ENCODE measurements at places on chromosomes 4 and X. TPM values are rescaled to one million over a fixed set of nuclear protein-coding genes. Genes with fewer than 3 reads are reported as not detected.

GRCh38 chrX:19389227-19389845 is 45.6 kb downstream of the PDHA1 start:
- no peaks in the 10 kb centered on the region for H3K36me3 ChIP-seq
- DNase-seq: no peak
- H3K4me1 ChIP-seq: no peaks in the 10 kb centered on the region
- H3K4me3 ChIP-seq: no peak overlapping the region
- no peaks in the 10 kb centered on the region for H3K27me3 ChIP-seq
- H3K27ac ChIP-seq: no peak overlapping the region

DNA sequence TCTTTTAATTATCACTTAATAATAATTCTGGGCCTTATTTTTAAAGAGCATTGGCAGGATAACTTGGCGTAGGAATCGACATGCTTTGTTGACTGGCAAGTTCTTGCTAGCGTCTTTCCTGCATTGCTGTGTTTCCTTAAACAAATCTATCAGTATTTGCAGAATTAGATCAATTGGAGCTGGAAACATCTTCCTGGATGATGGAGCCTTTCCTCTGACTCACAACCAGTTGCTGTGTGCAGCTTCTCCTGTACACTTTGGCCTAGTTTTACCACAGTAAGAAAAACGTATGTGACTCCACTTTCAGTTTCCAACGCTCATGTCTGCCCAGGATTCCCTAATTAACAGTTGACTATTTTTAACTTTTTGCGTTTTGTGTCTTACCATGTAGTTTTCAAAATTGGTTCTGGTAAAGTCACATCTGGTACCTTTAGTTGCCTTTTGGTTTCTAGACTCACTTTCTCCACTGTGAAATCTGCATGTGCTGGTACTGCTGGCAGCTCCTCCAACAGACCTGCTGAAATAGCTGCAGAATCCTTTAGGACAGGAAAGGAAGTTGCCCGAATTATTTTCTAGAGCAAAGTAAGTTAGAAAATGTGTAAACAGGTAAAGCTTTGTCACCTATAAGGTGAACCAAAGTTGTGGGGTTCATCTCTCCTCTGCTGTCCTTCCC is 553.2 kb upstream of the FAT1 start:
- H3K4me3 ChIP-seq: no peak overlapping the region
- H3K27ac ChIP-seq: no peak overlapping the region
- H3K4me1 ChIP-seq: no peaks in the 10 kb centered on the region
- H3K27me3 ChIP-seq: no peaks in the 10 kb centered on the region
- DNase-seq: no peak
- H3K36me3 ChIP-seq: no peaks in the 10 kb centered on the region

GRCh38 chr4:54118850-54119589 is 19.1 kb downstream of the GSX2 start:
- no peak overlapping the region for H3K4me3 ChIP-seq
- no peaks in the 10 kb centered on the region for H3K4me1 ChIP-seq
- H3K27ac ChIP-seq: no peak overlapping the region
- H3K36me3 ChIP-seq: no peaks in the 10 kb centered on the region

GRCh38 chr4:166318810-166319525 is 445.9 kb downstream of the TLL1 start:
- H3K27me3 ChIP-seq: no peaks in the 10 kb centered on the region
- no peak for DNase-seq
- H3K27ac ChIP-seq: no peak overlapping the region
- H3K4me1 ChIP-seq: no peaks in the 10 kb centered on the region
- no peak overlapping the region for H3K4me3 ChIP-seq

ARHGAP36 gene
- not detected for total RNA-seq

ERVMER34-1 gene
- 0.67 TPM for total RNA-seq

- H3K4me1 ChIP-seq: no peaks in the 10 kb centered on the region
- H3K27me3 ChIP-seq: no peaks in the 10 kb centered on the region
- H3K4me3 ChIP-seq: no peak overlapping the region
- H3K27ac ChIP-seq: no peak overlapping the region
These were observed 7.6 kb downstream of the TIGD4 start for GRCh38 chr4:152771741-152772533.

GRCh38 chrX:136674270-136674985 is 26.5 kb downstream of the CD40LG start:
- DNase-seq: no peak
- H3K4me3 ChIP-seq: no peak overlapping the region
- H3K27ac ChIP-seq: no peak overlapping the region
- H3K4me1 ChIP-seq: no peaks in the 10 kb centered on the region

POU3F4 gene
- total RNA-seq: not detected

DNA sequence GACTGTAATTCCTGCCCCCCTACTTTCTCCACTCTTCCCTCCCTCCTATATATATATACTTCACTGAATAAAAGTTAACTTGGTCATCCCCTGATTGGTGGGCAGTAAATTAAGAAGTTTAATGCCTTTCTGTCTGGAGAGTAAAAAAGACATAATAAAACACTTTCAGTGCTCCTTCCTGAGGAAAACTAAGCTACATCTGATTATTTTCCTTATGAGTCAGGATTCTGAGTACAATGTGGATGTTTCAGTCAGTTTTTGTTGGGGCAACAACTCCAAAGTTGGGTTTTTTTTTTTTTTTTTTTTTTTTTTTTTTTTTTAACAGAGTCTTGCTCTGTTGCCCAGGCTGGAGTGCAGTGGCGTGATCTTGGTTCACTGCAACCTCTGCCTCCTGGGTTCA is 22.0 kb upstream of the SUPT20HL2 start:
- no peaks in the 10 kb centered on the region for H3K27me3 ChIP-seq
- no peaks in the 10 kb centered on the region for H3K36me3 ChIP-seq
- H3K27ac ChIP-seq: no peak overlapping the region
- DNase-seq: no peak

GRCh38 chr4:46316215-46316614 is 73.7 kb downstream of the GABRA2 start:
- DNase-seq: no peak
- no peaks in the 10 kb centered on the region for H3K36me3 ChIP-seq
- H3K4me1 ChIP-seq: no peaks in the 10 kb centered on the region
- no peaks in the 10 kb centered on the region for H3K27me3 ChIP-seq
- H3K4me3 ChIP-seq: no peak overlapping the region
- no peak overlapping the region for H3K27ac ChIP-seq

GRCh38 chrX:113868177-113868576 is 715.7 kb upstream of the HTR2C start:
- no peak overlapping the region for H3K4me3 ChIP-seq
- no peaks in the 10 kb centered on the region for H3K36me3 ChIP-seq
- H3K27ac ChIP-seq: no peak overlapping the region

AMOT gene
- 11.8 TPM for total RNA-seq

DNA sequence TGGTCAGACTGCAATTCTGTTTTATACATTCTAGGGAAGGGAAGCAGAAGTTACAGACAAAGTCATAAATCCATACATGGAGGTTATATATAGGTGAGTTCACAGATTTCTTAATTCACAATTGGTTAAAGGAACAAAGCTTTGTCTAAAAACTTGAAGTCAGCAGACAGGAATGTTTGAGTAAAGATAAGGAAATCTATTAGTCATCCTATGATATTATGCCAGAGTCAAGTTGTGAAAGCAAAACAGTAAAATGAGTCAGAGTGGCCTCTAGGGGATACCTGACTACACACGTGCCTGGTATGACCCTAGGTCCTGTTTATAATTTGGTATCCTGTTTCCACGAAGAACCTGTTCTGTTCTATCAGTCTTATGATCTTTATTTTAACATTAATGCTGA is 31.5 kb downstream of the ACTRT1 start:
- H3K27me3 ChIP-seq: no peaks in the 10 kb centered on the region
- no peaks in the 10 kb centered on the region for H3K36me3 ChIP-seq
- H3K4me1 ChIP-seq: no peaks in the 10 kb centered on the region
- no peak overlapping the region for H3K27ac ChIP-seq
- no peak overlapping the region for H3K4me3 ChIP-seq
- DNase-seq: no peak

GRCh38 chr4:5971078-5971450 is 47.2 kb downstream of the C4orf50 start:
- no peak overlapping the region for H3K4me3 ChIP-seq
- no peaks in the 10 kb centered on the region for H3K4me1 ChIP-seq
- no peak overlapping the region for H3K27ac ChIP-seq
- no peaks in the 10 kb centered on the region for H3K27me3 ChIP-seq
- no peak for DNase-seq
- H3K36me3 ChIP-seq: no peaks in the 10 kb centered on the region

MAGEC3 gene
- 0.71 TPM for total RNA-seq

DNA sequence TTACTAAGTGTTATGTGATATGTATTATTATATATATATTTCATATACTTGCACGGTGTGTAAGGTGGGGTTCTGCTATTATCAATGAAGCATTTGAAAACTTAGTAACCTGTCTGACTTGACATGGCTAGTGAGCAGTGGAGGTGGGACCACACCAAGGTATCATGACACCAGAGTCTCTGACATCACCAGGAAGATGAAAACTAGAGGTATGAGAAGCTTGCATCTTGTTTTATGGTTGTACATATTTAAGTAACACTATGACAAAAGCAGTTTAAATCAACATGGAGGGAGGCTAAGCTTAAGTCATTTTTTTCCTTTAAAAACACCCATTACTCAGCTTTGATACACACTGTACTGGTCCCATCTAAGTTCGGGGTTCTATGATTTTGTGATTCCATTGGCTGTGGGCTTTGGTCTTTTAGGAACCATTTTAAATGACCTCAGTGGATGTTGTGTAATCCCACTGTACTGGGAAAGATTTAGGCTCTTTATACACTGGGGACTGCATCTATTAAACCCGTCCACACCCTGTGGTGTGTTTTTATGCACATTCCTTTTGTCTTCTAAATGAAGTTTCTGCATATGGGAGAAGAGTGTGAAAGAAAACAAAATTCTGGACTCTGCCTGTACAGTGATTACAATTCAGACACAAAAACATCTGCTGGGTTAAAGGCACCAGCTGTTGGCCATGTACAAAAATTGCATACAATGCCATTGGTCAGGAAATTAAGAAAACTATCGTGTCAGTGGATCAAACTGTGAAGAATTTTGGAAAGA is 570.6 kb downstream of the SPRY1 start:
- H3K4me3 ChIP-seq: no peak overlapping the region
- H3K27ac ChIP-seq: no peak overlapping the region
- H3K4me1 ChIP-seq: no peaks in the 10 kb centered on the region

DNA sequence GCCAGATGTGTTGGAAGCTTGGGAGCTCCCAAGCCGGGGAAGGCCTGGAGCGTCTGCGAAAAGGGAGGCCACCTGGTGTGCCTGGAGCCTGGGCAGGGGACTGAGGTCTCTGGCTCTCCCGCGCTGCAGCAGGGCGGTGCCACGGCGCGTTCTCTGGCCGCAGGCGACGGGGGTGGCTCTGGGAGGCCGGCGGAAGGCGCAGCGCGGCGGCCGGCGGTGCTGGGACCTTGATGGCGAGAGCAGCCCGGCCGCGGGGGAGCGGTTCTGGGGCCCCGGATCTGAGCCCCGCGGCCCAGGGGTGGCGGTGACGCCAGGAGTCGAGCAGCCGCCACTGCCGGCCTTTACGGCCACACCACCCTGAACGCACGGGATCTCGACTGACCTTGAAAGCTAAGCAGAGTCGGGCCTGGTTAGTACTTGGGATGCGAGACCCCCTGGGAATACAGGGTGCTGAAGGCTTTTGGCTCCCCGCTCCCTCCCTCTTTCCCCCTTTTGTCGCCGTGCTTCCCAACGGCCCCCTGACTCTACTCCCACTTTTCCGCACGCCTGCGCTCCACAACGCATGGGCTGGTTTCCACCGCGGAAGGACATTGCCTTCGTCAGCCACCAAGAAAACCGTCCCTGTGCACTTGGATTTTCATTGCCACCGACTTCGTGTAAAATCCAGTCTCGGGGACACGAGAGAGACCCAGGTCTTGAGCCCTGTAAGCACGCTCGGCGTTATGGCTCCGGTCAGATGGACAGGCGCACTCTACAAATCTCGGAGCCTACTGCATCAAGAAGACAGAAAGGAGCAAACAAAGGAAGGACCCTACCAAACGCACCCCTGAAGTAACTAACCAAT is 9.5 kb downstream of the FRG2 start:
- DNase-seq: no peak
- no peak overlapping the region for H3K4me3 ChIP-seq
- peaks cover 16% of the 10 kb centered on the region for H3K27me3 ChIP-seq
- H3K36me3 ChIP-seq: no peaks in the 10 kb centered on the region
- no peak overlapping the region for H3K27ac ChIP-seq

GIMD1 gene
- total RNA-seq: not detected

GRCh38 chr4:140833280-140833679 is 77.1 kb upstream of the TBC1D9 start:
- H3K4me3 ChIP-seq: no peak overlapping the region
- peak; percentile 76 for DNase-seq
- no peaks in the 10 kb centered on the region for H3K27me3 ChIP-seq
- H3K36me3 ChIP-seq: no peaks in the 10 kb centered on the region

- H3K36me3 ChIP-seq: no peaks in the 10 kb centered on the region
- H3K27me3 ChIP-seq: peaks cover 6% of the 10 kb centered on the region
- H3K4me3 ChIP-seq: peak overlapping the region; percentile 54
These were observed 3.5 kb downstream of the BCOR start for GRCh38 chrX:40094041-40094899.

DNA sequence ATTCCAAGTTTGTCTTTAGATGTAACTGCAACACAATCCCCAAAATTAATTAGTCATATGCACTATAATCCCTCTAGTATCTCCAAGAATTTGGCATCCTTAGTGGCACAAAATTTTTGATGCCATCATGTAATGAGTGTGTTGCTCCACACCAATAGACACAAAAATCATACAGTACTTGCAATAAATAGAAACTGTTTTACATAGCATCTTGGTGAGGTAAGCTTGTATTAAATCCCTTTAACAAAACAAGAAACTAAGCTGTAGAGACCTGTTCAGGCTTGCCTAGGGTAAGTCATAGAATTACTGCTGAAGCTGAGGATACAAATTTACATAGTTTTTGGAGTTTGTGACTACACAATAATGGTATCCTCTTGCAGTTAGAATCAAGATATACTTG is 64.5 kb upstream of the PRSS12 start:
- no peak overlapping the region for H3K27ac ChIP-seq
- H3K36me3 ChIP-seq: no peaks in the 10 kb centered on the region
- no peaks in the 10 kb centered on the region for H3K27me3 ChIP-seq
- no peaks in the 10 kb centered on the region for H3K4me1 ChIP-seq
- H3K4me3 ChIP-seq: no peak overlapping the region
- no peak for DNase-seq

SLC26A1 gene
- 0.15 TPM for total RNA-seq

DNA sequence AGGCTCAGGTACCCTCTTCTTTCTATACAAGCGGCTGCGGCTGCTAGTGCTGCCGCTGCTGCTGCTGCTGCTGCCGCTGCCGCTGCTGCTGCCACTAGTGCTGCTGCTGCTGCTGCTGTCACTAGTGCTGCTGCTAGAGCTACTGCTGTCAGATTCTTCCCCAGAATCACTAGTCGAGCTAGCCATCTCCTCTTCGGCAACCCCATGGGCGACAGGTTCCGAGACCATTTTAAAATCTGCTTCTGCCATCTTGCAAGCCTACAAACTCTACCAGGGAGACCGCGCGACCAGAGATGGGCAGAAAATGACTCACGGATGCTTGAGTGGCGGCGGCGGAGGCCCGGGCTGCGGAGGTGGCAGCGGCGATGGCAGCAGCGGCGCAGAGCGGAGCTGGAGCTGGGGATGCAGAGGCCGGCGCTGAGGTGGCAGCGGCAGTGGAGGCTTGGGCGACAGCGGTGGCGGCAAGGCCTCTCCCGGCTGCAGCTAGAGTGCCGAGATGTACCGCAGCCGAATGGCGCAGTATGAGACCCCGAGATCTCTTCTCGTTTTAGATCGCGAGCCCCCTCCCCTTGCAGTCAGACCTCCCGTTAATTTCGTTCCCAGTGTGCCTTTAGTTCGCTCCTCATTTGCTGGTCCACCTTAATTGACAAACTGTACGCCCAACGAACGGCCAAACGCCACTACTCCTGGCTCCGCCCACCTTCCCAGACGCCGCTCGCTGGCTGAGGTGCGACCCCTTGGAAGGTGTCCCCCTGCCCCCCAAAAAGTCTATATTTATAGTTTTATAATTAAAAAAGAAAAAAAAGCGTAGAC is at the start of gene NAP1L3:
Gene NAP1L3, minus strand, starts transcription at position 523 of the 813 bp plus-strand sequence. Its CDS starts 274 bp downstream, at position 249.
- H3K4me3 ChIP-seq: peak within 1 kb of the TSS; percentile 46
- H3K36me3 ChIP-seq: no peaks in the 10 kb centered on the region
- no peaks in the 10 kb centered on the region for H3K27me3 ChIP-seq
- DNase-seq: peak; percentile 63
